ENCODE measurements at places on chromosomes 2 and 18.

- DNase-seq, result no peak
These were observed 521.3 kb downstream of the METTL4 start for GRCh38 chr18:2049986-2050385.

- DNase-seq, result no peak
These were observed 16.5 kb downstream of the STRN start for GRCh38 chr2:36949845-36950244.

- no peak for DNase-seq
These were observed 20.9 kb downstream of the DHRS9 start for GRCh38 chr2:169090133-169090820.

DNA sequence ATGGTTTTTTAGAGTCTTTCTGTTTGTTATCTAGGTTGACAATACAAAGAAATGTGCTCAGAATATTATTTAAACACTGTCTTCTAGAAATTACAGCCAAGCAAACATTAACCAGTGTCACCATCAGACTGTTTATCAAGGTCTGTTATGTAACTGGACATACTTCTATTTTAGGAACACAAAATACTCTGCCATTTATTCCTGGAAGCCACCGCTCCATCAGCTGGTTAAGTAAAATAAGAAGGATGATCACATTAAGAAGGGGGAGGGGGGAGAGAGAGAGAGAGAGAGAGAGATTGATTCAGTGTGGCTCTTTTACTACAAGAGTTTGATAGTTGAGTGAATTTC lies 47.9 kb downstream of the MBP start:
- DNase-seq, result no peak

- DNase-seq, result no peak
These were observed 178.1 kb downstream of the MGAT5 start for GRCh38 chr2:134431838-134432434.

Measured in stimulated activated CD4-positive, alpha-beta T cell treated with anti-CD3 and anti-CD28 coated beads, Interleukin-12 subunit alpha, Interleukin-12 subunit beta, amount 100 ng/mL, for 4 hours (primary cell).